NCI-H748 treated with DMSO at 0.1 percent for 48 hours (cell line): ENCODE measurements at places on chromosomes 12 and 14.

DNA sequence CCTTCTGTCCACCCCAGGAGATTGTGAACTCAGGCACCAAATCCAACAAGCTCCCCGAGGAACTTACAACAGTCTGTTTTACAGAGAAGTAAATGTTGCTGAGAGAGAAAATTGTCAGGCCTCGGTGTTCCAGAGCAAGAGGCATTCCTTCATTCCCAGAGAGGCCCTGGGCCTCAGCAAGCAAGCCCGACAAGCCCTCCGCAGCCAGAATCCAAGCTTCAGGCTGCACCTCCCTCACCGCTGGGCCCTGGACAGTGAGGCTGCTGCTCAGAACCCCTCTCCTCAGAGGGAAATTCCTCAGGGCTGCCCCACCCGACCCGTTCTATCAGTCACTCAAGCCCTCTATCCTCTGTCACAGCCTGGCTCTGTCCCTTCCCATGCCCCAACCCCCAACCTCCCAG, 56.4 kb downstream of the ZFP36L1 start:
- DNase-seq: no peak

GRCh38 chr12:97404543-97404942, 58.1 kb upstream of the RMST start:
- peak; percentile 71 for DNase-seq

- DNase-seq: no peak
These were observed 377.9 kb downstream of the CCDC91 start for GRCh38 chr12:28568118-28568517.

- DNase-seq: no peak
These were observed 11.5 kb upstream of the POC1B start for GRCh38 chr12:89537389-89537788.

GRCh38 chr12:15336768-15337553, 14.7 kb downstream of the PTPRO start:
- DNase-seq: no peak

GRCh38 chr12:31324845-31325523, 966 bp downstream of the SINHCAF start:
- peak; percentile 31 for DNase-seq

DNA sequence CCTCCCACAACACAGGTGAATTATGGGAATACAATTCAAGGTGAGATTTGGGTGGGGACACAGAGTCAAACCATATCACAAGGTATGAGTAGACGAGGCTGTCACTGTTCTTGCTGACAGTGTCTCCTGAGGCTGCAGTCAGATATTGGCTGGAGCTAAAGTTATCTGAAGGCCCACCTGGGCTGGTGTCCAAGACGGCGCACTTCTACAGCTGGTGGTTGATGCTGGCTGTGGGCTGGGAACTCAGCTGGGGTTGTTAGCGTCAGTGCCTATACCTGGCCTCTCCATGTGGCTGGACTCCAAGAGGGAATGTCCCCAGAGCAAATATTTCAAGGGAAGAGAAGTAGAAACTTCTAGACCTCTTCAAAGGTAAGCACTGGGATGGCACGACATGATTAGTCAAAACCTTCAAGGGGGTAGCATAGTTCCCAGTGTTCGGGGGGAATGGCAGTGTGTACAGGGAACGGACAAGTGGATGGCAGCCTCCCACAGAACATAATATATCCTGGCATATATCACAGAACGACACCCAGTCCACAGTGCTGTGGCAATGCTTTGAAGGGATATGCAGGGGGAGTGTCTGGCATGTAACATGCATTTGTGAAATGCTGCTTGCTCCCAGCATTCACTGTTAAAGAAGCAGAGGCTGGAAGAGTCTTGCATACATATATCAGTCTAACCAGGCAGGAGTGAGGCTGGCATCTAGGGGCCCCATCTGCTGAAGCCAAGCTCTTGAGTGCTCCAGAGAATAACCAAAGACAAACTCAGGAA, 126.7 kb upstream of the RFLNA start:
- DNase-seq: no peak
